ENCODE measurements at places on chromosomes 12 and 14.

DNA sequence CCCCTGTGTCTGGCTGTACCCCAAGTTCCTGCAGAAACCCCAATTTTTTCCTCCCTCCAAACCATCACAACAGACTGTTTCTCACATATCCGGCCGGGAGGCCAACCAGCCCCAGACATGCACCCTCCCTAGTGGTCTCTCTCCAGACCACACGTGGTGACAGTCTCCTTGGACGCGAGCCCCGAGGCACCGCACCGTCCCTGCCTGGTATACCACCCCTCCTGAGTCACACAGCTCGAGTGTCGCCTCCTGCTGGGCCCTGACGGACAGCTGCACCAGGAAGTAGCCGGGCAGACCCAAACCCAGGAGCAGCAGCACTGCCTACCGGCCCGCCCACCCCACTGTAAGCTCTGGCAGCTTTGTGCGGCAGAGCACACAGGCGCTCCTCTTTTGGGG, 97.4 kb downstream of the RFLNA start:
- no peak for DNase-seq

GRCh38 chr12:9095322-9095721, 20.4 kb downstream of the A2M start:
- no peak for DNase-seq

DNA sequence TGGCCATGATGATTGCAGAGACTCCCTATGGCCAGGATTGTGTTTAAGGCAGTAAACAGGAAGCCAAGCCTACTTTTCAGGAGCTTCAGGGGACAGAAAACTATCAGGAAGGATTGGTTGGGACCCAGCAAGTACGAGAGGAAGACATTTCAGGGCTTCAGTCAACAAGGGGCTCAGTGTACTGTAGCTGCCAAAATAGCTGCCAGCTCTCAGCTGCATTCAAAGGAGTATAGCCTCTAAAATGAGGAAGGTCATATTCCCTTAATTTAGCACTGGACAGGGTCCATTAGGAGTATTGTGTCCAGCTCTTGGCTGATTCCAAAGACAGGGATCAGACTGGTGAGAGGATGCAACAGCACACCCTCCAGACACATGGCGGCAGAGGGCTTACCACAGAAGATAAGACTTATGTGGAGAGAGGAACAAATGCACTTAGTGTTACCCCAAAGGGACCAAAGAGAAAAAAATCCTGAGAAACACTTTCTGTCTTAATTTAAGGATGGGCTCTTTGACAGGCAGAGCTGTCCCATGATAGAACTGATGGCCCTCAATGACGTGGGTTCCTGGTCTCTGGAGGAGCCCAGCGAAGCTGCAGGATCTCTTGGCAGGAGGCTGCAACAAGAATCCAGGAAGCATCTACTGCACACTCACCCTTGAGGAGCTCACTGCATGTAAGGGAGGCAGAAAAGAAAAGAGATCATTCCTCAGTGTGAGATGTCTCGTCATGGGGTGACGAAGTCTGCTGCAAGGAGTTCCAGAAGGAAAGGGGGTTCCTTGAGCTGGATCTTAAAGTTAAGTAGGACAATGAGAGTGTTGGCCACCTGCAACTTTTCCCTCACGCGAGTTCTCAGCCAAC, 14.8 kb downstream of the BDKRB1 start:
- DNase-seq: no peak

DNA sequence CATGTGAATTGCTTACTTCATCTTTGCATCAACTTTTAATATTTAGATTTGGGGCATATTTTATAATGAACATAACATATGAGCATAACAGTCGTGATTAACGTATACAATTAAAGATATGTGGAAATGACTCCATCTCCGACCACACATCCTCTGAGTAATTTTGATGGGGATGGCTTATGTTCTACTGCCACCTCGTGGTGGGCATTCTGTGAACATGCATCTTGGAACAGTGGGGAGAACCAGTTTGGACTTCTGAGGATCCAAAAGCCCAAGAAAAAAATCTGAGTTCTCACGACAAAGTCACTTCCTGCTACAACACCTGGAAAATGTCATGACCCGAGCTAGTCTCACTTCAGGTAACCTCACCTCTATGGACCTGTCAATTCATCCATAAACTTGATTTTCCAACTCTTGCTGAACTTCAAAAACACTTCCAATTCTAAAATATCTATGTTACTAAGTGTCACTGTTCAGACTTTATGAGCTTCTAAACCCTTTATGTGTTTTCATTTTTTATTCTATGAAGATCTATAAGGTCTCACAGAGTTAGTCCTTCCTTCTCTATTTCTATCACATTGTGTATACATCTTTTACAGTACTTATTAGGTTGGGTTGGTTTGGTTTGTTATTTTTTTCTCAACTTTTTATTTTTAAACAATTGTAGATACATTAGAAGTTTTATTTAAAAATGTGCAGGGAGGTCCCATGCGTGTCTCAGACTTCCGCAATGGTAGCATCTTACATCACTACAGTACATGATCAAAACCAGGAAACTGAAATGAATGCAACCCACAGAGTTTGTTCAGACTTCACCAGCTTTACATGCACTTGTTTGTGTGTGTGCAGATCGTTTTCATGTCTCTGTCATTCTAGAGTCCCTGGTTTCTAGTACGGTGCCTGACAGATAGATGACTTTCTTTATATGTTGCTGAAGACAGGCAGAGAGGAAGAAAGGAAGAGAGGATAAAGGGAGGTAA, 38.2 kb upstream of the STAB2 start:
- peak; percentile 71 for DNase-seq

DNA sequence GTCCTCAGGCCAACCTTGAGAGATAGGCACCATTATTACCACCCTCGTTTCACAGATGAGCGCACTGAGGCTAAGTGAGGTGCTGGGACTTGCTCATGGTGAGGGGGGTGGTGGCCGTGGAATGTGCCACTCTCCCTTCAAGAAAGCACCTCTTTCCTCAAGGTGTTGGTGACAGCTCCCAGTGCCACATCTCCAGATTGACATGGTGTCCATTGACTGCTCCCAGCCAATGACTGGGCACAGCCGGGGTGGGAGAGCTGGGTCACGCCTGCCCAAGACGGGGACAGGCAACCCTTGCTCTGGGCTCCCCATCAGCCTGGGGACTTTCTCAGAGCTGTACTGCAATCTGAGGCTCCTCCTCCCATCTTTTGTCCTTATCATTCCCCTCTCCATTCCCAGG, 21.0 kb upstream of the MYL2 start:
- DNase-seq: no peak

GRCh38 chr12:49264466-49264872, 413 bp upstream of the TUBA1C start:
- no peak for DNase-seq

- DNase-seq: no peak
Observed at GRCh38 chr14:68099495-68100045, 280.0 kb downstream of the RAD51B start.
